ENCODE measurements at places on chromosomes 2 and 18. TPM values are rescaled to one million over a fixed set of nuclear protein-coding genes. Genes with fewer than 3 reads are reported as not detected.

The DUSP2 gene
- 388 TPM for total RNA-seq

DNA sequence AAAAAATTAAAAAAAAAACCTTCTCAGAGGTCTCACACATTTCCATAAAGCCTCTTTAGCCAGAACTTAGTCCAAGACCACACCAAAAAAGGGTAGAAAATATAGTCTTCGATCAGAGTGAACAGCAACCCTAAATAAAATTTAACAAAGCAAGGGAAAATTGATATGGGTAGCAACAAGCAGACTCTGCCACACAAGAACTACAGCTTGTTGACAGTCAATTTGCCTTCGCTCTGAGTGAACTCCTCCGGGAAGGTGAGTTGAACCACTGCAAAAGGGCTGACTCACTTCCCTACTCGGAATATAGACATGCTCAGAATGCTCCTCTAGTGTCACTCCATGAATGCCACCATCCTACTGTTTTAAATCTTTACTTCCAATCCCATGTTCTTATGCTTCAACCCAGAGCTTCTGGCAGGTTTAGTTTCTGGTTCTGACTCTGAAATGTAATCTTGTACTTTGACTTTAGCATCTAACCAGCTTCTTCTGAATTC is 24.1 kb downstream of the GAD1 start:
- no peak for DNase-seq

GRCh38 chr2:9678544-9678943 is 47.7 kb upstream of the YWHAQ start:
- DNase-seq: no peak

The CNNM3 gene
- 20.7 TPM for total RNA-seq

The IRS1 gene
- total RNA-seq: 2.8 TPM

- DNase-seq: no peak
Observed at GRCh38 chr18:75896865-75897264, 469.4 kb upstream of the SMIM21 start.

The OLA1 gene
- 89.2 TPM for total RNA-seq

GRCh38 chr2:159873258-159873657 is 75.2 kb upstream of the CD302 start:
- no peak for DNase-seq

The EIPR1 gene
- 34.5 TPM for total RNA-seq

- DNase-seq: no peak
Observed at GRCh38 chr2:168253379-168253778, 6.0 kb upstream of the STK39 start.

DNA sequence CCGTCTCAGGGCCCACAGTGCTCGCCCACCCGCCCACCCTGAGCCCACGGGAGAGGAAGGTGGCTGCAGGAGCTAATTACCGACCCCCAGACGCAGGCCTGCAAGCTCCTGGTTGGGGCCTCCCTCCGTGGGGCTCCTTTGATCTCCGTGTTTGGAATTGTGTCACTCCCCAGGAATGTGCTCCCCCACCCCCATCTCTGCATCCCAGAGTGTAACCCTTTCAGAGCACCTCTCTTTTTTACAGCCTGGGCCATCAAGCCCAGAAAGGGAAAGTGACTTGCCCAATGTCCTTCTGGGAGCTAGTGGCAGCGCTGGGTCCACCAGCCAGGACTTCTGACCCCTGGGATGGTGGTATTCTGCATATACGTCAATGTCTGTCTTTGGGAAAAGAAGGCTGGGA is 335.1 kb downstream of the CYRIA start:
- DNase-seq: no peak

The PDE1A gene
- total RNA-seq: not detected

DNA sequence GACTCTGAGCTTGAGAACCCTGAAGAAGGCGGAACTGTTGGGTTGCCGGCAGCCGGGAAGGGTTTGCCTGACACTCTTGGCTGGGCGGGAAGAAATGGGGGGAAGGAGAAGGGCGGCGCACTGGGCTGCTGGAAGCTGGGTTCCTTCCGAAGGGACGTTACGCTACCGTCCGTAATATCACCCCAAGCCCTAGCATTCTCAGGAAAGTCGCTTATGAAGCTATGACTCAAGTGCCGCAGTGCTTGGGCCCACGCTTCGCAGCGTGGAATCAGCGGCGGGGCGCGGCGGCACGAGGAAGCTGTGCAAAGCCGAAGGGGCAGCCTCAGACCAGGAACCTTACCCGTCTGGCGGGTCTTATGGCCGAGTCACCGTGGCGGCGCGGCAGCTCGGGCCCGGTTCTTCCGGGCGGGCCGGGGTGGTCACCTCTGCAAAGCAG is 50.2 kb upstream of the SIGLEC15 start:
- peak; percentile 68 for DNase-seq

The SKA1 gene
- 73.1 TPM for total RNA-seq

DNA sequence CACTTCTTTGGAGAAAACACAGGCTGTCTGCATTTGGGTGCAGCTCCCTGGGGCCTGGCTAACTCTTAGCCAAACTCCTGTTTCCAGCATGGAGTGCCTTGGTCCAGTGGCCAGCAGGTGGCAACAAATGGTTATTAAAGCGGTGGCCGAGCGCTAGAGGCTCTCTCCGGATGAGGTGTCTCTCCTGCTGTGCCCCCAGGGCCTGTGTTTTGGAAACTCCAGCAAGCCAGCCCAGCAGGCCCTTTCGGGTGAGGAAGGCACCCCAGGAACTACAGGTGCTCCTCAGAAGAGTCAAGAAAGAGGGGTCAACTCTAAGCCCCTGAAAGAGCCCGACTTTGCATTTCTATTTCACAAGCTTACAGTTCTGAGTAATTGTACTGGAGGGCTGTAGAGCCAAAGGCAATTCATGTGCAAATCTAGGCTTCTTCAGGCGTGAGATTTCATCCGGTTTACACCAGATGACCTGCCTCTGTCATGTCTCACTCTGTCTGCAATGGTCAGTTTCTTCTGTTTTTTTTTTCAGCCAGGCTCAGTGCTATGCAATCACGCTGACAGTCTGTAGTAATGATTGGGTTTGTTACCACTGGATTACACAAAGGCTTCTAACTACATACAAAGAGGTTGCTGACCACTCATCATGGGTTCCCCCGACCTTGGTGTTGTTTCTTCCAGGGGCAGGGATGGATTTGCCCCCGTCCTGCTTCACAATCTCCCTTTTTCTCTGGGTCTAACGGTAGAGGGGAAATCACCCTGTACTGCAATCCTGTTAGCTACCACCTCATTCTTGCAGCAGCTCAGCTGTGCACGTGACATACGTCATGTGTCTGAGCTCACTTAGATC is 7.6 kb upstream of the CHRNA1 start:
- DNase-seq: peak; percentile 66

- no peak for DNase-seq
Observed at GRCh38 chr2:234392041-234392615, 104.8 kb downstream of the ARL4C start.

- DNase-seq: no peak
Observed at GRCh38 chr2:42928692-42929545, 136.5 kb upstream of the HAAO start.

DNA sequence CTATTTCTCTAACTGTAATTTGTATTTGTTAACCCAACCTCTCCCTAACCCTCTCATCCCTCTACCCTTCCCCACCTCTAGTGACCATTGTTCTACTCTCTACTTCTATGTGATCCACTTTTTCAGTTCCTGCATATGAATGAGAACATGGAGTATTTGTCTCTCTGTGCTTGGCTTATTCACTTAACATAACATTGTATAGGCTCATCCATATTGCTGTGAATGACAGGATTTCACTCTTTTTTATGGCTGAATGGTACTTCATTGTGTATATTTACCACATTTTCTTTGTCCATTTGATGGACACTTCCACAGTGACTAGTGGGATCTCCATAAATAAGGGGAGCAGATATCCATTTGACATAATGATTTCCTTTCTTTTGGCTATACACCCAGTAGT is 103.7 kb downstream of the PLEKHM3 start:
- DNase-seq: no peak

DNA sequence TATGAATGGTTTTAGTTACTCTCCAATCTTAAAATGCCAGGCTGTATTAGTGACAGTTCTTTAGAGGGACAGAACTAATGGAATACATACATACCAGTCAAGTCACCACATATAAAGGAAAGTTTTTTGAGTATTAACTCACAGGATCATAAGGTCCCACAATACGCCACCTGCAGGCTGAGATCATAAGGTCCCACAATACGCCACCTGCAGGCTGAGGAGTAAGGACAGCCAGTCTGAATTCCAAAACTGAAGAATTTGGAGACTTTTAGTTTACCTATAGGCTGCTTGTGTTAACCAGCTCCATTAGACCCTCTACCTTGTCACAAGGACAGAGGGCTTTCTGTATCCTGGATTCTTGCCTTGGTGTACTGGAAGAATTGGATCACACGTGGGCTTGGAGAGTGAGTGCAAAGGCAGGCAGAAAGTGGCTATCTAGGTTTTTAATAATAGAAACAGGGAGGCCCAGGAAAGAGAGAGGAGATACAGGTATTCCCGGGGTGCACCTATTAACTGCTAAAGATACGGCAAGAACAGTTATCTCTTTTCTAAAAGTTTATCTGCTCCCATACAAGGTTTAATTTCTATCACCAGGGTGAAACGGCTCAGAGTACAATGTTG is 234.9 kb upstream of the CYRIA start:
- DNase-seq: peak; percentile 2

DNA sequence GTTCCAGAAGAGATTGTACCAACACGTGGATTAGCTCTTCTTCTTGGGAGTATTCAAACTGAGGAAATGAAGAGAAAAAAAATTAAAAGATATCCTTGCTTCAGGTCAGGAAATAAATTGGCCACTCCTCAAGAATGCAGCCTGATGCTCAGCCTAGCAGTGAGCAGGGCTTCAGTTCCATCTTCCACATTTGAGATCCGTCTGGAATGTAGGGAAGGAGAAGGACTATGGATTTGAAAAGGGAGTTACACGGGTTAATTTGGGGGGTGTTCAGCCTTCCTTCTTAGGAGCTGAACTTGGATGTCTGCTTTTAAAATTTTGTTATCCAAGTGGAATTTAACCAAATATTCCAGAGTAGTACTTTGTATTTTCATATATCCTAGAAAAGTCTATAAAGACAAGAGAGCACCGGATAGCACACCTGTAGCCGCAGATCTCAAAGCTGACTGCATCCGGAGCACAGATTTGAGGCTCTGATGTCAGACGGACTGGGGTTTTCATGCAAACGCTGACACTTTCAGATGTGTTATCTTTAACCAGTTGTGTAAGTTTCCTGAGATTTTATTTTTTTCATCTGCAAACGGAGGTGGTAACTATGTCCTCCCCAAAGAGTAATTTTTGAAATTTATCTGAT is 99.3 kb downstream of the COPS8 start:
- no peak for DNase-seq

- no peak for DNase-seq
Observed at GRCh38 chr2:191846515-191847476, at the start of gene CAVIN2. Gene CAVIN2, minus strand, starts transcription at chr2:191847088. Its CDS starts 163 bp downstream, at chr2:191846925.

- no peak for DNase-seq
Observed at GRCh38 chr2:19714926-19715325, 186.9 kb downstream of the TTC32 start.

The CD28 gene
- total RNA-seq: 206 TPM

The TWSG1 gene
- 16.4 TPM for total RNA-seq

DNA sequence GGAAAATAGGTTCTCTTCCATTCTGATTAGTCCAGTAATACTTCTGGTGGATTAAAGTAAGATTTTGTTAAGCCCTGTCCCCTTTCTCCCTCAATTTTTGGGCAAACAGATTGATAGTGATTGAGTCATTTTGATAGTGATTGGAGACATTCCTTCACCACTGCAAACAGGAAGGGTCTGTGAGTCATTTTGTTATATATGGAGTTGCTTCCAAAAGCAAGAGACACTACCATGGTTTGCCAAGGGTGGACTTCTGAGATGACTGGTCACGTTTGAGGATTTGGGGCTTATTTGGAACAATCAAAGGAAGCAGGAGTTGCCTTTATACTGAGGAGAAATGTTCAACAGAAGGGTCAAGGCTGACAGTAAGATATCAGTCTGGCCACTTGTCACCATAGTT is 249.9 kb downstream of the PARD3B start:
- DNase-seq: no peak

DNA sequence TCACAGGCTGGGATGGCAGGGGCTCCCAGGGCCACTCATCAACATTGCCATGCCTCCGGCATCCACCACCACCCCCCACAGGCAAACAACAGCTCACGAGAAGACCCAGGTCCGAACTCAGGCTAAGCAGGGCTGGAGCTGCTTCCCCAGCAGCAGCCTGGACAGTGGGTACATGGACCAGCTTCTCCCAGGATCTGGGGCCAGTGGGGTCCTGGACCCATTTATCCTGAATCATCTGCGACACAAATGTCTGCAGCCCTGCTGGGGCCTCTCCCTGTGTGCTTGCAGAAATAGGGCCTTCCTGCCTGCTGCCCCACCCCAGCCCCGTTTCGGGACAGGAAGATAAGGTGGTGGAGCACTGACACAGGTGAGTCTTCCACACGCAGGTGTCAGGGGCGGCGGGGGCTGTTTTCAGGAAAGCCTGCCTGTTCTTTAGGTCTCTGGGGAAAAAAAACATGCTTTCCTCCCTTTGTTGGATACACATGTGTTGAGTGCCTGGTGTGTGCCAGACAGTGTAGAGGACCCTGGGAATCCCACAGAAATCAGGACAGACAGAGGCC is 4.5 kb downstream of the PRLH start:
- no peak for DNase-seq

DNA sequence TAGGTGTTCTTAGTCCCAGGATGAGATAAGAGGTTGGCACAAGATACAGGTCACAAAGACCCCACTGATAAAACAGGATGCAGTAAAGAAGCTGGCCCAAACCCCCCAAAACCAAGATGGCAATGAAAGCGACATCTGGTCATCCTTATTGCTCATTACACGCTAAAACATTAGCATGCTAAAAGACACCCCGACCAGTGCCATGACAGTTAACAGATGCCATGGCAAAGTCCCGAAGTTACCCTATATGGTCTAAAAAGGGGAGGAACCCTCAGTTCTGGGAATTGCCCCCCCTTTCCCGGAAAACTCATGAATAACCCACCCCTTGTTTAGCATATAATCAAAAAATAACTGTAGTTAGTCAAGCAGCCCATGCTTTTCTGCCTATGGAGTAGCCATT is 251.1 kb downstream of the SLC4A3 start:
- DNase-seq: no peak

GRCh38 chr18:4888251-4889040 is 308.6 kb downstream of the AKAIN1 start:
- no peak for DNase-seq

The SUCLG1 gene
- total RNA-seq: 66.8 TPM

GRCh38 chr2:62822549-62822948 is 117.0 kb downstream of the EHBP1 start:
- DNase-seq: no peak

GRCh38 chr18:50161597-50162205 is 33.2 kb downstream of the MYO5B start:
- no peak for DNase-seq

DNA sequence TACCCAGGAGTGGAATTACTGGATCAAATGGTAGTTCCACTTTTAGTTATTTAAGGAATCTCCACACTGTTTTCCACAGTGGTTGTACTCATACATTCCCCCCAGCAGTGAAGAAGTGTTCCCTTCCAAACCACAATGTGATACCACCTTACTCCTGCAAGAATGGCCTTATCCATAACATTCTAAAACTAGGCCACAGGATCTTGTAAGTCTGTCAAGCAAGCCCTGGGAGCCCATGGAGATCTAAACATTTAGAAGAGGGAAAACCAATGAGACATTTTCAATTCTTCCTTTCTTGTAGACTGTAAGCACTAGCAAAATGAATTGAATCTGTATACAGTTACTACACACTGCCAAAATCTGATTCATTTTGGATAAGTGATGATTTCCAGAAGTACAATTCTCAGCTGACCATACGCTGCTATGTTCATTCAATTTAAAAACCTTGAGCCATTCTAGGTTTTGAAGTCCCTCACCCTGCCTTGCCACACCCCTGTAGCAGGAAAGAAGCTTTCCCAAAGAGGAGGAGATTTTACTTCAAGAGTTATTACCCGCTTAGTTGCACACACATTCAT is 149.1 kb downstream of the SLC8A1 start:
- DNase-seq: no peak

Measured in activated T-cell treated with anti-CD3 and anti-CD28 coated beads, Interleukin-2, amount 50 U/mL, for 72 hours (primary cell).